Central memory CD4-positive, alpha-beta T cell (primary cell): ENCODE measurements at places on chromosomes 4 and X.

GRCh38 chr4:123408471-123409084 is 12.0 kb downstream of the SPRY1 start:
- DNase-seq = no peak

GRCh38 chrX:21657318-21658151 is 595 bp downstream of the KLHL34 start:
- no peak for DNase-seq

GRCh38 chr4:139556071-139556723 is at the start of gene SETD7:
TSS of gene SETD7 (minus strand) at chr4:139556219. CDS start at chr4:139556137, 82 bp downstream.
- peak; percentile 71 for DNase-seq

- DNase-seq = peak; percentile 26
These were observed at the start of gene TBC1D8B for GRCh38 chrX:106802388-106803275. TSS of gene TBC1D8B (plus strand) at chrX:106802673. CDS start at chrX:106802854, 181 bp downstream.

- peak; percentile 4 for DNase-seq
These were observed 427 bp downstream of the ZNF182 start for GRCh38 chrX:48003367-48003757.
